Natural killer cell treated with Interleukin-12 subunit alpha and Interleukin-12 subunit beta and Interleukin-15 and Interleukin-18, amount 100 ng/mL, for 72 hours (primary cell): ENCODE measurements at places on chromosomes 4 and X. TPM values are rescaled to one million over a fixed set of nuclear protein-coding genes. Genes with fewer than 3 reads are reported as not detected.

The TCEAL7 gene
- total RNA-seq: not detected

- no peak for DNase-seq
- no peaks in the 10 kb centered on the region for H3K4me1 ChIP-seq
- H3K4me3 ChIP-seq: no peak overlapping the region
- H3K27me3 ChIP-seq: peaks cover 9% of the 10 kb centered on the region
- H3K27ac ChIP-seq: no peak overlapping the region
Observed at GRCh38 chr4:151968643-151969042, 207.8 kb upstream of the GATB start.

The MAP7D2 gene
- 0.17 TPM for total RNA-seq

The RBM46 gene
- total RNA-seq: not detected

GRCh38 chr4:156832886-156833285, 138.7 kb downstream of the PDGFC start:
- no peaks in the 10 kb centered on the region for H3K27me3 ChIP-seq
- no peaks in the 10 kb centered on the region for H3K4me1 ChIP-seq
- no peak overlapping the region for H3K4me3 ChIP-seq
- DNase-seq: no peak
- no peaks in the 10 kb centered on the region for H3K36me3 ChIP-seq

DNA sequence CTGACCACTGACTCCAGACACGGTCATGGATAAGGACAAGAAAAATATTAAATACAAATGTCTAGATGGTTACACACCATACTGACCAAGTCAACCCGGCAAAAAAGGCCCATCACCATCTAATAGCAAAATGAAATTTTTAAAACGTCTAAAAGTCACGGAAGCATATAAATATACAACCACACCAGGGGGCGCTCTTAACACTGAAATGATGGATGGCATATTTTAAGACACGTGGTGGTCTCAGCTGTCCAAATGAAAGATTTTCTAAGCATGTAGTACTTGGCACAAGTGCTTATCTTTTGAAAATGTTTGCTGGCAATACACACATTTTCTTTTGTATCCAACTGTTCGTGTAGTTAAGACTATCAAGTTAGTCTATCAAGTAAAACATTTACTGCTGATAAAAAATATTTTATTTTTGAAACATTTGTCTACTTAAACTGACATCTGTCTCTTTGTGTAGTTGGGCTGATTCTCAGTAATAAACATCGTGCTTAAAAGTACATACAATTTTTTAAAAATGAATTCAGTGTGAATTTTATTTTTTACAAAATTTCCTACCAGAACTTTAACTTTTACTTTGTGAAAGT, 64.6 kb downstream of the COX7B2 start:
- no peak overlapping the region for H3K27ac ChIP-seq
- no peaks in the 10 kb centered on the region for H3K27me3 ChIP-seq
- H3K4me1 ChIP-seq: peaks cover 2% of the 10 kb centered on the region
- H3K36me3 ChIP-seq: no peaks in the 10 kb centered on the region
- no peak overlapping the region for H3K4me3 ChIP-seq

The DDIT4L gene
- not detected for total RNA-seq

GRCh38 chrX:118758511-118758910, 31.1 kb downstream of the IL13RA1 start:
- H3K4me1 ChIP-seq: peaks cover 3% of the 10 kb centered on the region
- DNase-seq: no peak
- no peaks in the 10 kb centered on the region for H3K36me3 ChIP-seq
- H3K27me3 ChIP-seq: peaks cover 19% of the 10 kb centered on the region
- no peak overlapping the region for H3K4me3 ChIP-seq

DNA sequence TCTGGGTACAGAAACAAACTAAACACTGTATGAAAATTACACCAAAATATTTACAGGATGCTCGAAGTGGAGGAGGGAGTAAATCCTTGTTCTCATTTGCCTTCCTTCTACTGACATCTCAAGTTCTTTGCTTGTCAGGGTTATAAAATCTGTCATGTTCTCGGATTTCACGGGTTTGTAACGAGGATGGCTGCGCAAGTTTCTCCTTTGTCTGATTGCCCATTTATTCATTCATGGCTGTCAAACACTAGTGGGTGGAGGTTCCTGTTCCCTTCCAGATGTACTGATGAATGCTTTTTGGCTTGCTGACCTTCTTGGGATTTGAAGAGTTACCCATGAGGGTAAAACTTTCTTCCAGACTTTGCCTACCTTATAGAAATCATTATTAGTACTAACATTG, 206.9 kb downstream of the SPCS3 start:
- no peaks in the 10 kb centered on the region for H3K36me3 ChIP-seq
- no peaks in the 10 kb centered on the region for H3K27me3 ChIP-seq
- DNase-seq: no peak

The ABHD18 gene
- total RNA-seq: 21.1 TPM

- no peak for DNase-seq
- H3K4me3 ChIP-seq: no peak overlapping the region
- H3K27ac ChIP-seq: no peak overlapping the region
- no peaks in the 10 kb centered on the region for H3K4me1 ChIP-seq
Observed at GRCh38 chr4:126757219-126757618, 875.5 kb upstream of the INTU start.

- DNase-seq: no peak
- H3K27me3 ChIP-seq: no peaks in the 10 kb centered on the region
- no peak overlapping the region for H3K4me3 ChIP-seq
- H3K4me1 ChIP-seq: no peaks in the 10 kb centered on the region
Observed at GRCh38 chr4:96092151-96092705, 252.3 kb downstream of the PDHA2 start.

DNA sequence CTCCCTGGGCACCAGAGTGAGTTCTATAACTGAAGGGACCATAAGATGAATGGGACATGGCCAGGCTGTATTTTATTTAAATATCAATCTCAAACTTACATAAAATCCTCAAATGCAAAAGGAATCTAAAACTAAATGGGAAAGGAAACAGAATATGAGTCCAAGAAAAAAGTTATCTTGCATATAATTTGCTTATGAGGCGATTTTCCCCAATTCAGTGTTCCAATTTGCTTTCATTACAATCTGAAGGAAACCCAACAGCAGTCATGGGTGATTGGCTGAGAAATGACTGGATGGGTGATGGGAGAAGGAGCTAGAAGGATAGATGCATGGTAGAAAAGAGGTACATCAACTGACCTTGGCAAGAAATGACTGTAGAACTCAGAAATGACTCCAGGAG, 511.3 kb upstream of the TENM3 start:
- DNase-seq: no peak
- no peak overlapping the region for H3K27ac ChIP-seq
- no peaks in the 10 kb centered on the region for H3K36me3 ChIP-seq
- H3K4me1 ChIP-seq: no peaks in the 10 kb centered on the region
- no peaks in the 10 kb centered on the region for H3K27me3 ChIP-seq

DNA sequence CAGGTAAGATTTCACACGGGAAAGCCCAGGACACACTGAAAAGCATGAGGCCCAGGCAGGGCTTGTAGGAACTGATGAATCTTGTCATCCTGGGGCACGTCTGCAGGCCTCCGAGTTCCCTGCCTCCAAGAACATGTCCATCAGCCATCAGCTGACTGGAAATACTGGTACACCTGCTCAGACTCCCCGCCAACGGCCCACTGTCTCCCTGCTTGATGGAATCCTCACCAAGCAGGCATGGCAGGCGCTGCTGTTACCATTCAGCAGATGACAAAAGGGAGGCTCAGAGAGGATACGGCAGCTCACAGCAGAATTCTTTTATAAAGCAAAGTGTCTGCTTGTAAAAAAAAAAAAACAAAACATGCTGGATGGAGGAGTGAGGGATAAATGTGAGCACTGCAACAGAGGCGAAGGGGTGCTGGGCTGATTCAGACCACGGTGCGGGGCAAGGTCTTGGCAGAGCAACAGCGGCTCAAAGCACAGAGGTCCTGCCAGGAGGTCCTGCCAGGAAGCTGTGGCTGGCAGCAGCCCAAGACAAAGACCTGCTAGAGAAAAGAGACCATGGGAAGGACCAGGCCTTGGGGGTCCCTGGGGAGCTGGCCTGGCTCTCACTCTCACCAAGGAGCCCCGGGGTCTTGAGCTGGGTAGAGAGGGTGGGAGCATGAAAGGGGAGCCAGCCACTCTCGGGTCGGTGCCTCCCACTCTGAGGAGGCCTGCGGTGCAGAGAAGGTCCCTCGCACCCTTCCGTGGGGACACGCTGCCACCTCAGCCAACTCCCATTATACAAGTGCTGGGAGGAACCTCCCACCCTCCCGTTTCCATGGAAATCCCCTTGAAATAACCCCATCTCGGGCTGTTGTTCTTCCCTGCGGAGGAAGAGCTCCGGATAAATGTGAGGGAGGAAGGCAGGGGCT, 25.6 kb downstream of the PPP2R2C start:
- H3K27me3 ChIP-seq: peaks cover 13% of the 10 kb centered on the region
- no peak for DNase-seq
- no peaks in the 10 kb centered on the region for H3K4me1 ChIP-seq
- no peaks in the 10 kb centered on the region for H3K36me3 ChIP-seq

GRCh38 chrX:41118156-41118555, 32.9 kb downstream of the USP9X start:
- H3K36me3 ChIP-seq: no peaks in the 10 kb centered on the region
- DNase-seq: peak; percentile 64
- peak overlapping the region; percentile 86 for H3K27ac ChIP-seq
- H3K4me1 ChIP-seq: peaks cover 59% of the 10 kb centered on the region

- no peaks in the 10 kb centered on the region for H3K4me1 ChIP-seq
- no peak overlapping the region for H3K27ac ChIP-seq
- H3K27me3 ChIP-seq: no peaks in the 10 kb centered on the region
- H3K4me3 ChIP-seq: no peak overlapping the region
Observed at GRCh38 chr4:12122316-12122715, 693.6 kb upstream of the HS3ST1 start.

DNA sequence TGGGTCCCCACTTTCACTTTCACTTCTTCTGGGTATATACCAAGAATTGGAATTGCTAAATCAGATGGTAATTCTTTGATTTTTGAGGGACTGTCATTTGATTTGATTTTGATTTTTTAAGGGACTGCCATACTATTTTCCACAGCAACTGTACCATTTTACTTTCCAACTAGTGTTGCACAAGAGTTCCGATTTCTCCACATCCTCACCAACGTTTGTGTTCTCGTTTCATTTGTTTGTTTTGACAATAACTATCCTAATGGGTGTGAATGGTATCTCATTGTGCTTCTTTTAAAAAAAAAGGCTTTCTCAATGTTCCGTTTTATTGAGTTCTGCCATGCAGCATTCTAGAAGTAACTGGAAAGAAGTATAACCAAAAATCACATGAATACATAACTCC, 62.6 kb downstream of the C4orf46 start:
- no peak overlapping the region for H3K4me3 ChIP-seq
- no peaks in the 10 kb centered on the region for H3K4me1 ChIP-seq
- DNase-seq: no peak
- H3K36me3 ChIP-seq: no peaks in the 10 kb centered on the region
- peaks cover 30% of the 10 kb centered on the region for H3K27me3 ChIP-seq

GRCh38 chr4:182680234-182680653, 236.9 kb downstream of the DCTD start:
- no peak for DNase-seq
- peaks cover 30% of the 10 kb centered on the region for H3K27me3 ChIP-seq
- no peaks in the 10 kb centered on the region for H3K36me3 ChIP-seq
- H3K27ac ChIP-seq: no peak overlapping the region
- no peaks in the 10 kb centered on the region for H3K4me1 ChIP-seq
- no peak overlapping the region for H3K4me3 ChIP-seq

- H3K4me1 ChIP-seq: peaks cover 3% of the 10 kb centered on the region
- no peak for DNase-seq
- H3K27me3 ChIP-seq: no peaks in the 10 kb centered on the region
- H3K27ac ChIP-seq: no peak overlapping the region
- H3K36me3 ChIP-seq: peaks cover 5% of the 10 kb centered on the region
- H3K4me3 ChIP-seq: no peak overlapping the region
Observed at GRCh38 chrX:118633530-118633929, 93.9 kb upstream of the IL13RA1 start.

The SYTL5 gene
- not detected for total RNA-seq

The DUX4 gene
- total RNA-seq: not detected

DNA sequence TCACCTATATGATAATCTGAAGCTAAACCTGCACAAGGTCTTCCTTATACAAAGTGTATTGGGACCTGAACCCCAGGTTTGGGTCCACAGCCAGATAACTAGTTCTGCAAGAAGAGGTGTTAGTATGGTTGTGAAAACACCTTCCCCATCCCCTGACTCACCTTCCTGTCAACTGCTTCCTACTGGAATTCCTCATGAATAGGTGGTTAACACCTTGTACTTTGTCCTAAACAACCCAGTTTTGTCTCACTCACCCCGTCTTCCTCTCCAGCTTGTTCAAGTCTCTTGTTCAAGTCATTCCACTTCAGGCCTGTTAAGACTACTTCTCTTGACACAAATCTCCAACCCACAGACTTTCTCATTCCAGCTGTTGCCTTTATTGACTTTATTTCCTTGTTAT, 45.5 kb downstream of the CCNG2 start:
- H3K27me3 ChIP-seq: peaks cover 14% of the 10 kb centered on the region

The RHOXF1 gene
- total RNA-seq: not detected
